ENCODE measurements at places on chromosomes 12 and 14. TPM values are rescaled to one million over a fixed set of nuclear protein-coding genes. Genes with fewer than 3 reads are reported as not detected.

The NGB gene
- total RNA-seq = not detected

The ACVRL1 gene
- 36.8 TPM for total RNA-seq

The TMEM30B gene
- 25.1 TPM for total RNA-seq

The GDF3 gene
- not detected for total RNA-seq

The SLC7A7 gene
- total RNA-seq = 9.1 TPM

The ACOT2 gene
- total RNA-seq = 15.7 TPM

The HCAR1 gene
- total RNA-seq = 0.21 TPM

The DEGS2 gene
- 136 TPM for total RNA-seq

- peak; percentile 57 for DNase-seq
These were observed 6.9 kb upstream of the DNM1L start for GRCh38 chr12:32671930-32672780.

GRCh38 chr14:101875727-101876554 lies 88.4 kb upstream of the DYNC1H1 start:
- DNase-seq = no peak

DNA sequence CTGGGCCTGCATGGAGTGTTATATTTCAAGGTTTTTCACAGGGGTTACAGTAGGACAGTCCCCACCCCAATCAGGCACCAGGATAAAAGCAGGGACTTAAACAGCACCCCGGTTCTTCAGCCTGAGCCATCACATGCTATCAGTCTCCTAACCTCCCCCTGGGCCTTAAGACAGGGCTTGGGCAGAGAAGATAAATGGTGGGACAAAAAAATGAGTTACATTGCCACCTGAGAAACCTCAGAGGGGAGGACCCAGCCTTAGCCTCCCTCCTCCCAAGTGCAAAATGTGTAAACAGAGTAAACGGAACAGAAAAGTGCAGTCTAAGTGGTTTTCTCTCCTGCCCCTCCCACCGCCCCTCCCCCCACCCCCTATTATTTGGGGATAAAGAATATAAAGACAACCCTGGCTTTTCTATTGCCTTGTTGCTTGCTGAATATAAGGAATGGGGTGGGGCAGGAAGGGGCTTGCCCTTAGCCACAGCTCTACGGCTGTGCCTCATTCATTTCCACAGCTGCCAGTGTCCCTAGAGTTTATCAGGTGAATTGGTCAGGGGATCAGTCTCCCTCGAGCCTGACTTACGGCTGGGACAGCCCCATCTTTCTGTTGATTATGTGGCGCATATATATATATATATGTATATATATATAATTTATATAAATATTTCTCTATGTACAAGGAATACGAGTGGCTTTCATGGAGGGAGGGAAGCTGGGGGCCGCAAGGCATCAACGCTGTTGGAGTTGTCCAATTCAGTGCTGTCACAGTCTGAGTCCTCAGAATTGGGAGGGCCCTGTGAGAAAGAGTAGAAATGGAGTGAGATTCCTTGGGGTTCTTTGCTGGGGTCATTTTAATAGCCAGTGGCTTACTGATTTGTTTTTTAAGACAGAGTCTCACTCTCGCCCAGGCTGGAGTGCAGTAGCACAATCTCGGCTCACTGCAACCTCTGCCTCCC lies 18.5 kb downstream of the MAP3K12 start:
- DNase-seq = no peak

DNA sequence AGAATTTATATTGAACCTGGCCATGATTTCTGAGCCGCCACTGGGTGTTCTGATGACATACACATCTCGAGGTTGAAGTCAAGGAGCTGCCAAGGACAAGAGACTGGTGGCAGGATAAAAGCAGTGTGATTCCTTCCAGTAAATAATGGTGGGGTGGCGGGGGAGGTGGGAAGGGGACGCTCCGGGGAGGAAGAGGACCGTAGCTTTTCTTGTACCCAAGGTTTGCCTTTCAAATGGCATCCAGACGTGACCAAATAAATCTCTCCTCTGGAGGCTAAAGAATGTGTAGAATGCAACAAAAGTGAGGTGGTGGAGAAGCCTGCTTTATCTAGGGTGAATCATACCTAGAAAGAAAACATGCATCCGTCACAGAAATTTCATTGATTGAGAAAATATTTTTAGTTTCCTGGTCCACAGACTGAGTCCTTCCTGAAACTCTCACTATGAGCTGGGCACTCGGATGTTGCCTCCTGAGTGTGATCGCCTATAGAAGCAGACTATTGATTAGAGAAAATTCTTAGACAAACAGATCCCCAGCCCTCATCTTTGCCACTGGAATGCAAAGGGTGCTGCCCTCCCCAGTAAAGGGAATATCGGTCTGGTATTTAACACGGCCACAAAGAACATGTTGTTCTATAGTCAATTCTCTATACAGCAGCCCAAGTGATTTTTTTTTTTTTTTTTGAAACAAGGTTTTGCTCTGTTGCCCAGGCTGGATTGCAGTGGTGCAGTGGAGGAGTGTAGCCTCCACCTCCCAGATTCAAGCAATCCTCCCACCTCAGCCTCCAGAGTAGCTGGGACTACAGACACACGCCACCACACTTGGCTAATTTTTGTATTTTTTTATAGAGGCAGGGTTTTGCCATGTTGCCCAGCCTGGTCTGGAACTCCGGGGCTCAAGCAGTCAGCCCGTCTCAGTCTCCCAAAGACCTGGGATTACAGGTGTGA lies 112.1 kb downstream of the DPF3 start:
- DNase-seq = peak; percentile 56

DNA sequence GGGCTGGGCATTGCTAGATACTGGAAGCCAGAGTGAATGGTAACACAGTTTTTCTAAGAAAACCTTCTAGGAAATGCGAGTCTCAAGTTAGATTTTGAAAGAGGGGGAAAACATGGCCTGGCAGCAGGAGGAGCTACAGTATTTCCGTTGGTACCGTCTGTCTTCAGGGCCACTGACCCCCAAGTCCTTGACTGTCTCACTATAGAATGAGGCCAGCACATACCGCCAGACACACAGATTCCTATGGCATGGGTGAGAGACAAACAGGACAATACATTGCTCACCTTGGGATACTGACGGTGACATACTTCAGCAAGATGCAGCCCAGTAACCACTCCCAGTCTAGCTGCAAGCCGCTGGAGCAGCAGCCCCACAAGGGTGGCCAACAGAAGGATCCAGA lies 21.7 kb downstream of the SLC11A2 start:
- no peak for DNase-seq

GRCh38 chr12:19633194-19633593 lies 193.9 kb downstream of the AEBP2 start:
- no peak for DNase-seq

DNA sequence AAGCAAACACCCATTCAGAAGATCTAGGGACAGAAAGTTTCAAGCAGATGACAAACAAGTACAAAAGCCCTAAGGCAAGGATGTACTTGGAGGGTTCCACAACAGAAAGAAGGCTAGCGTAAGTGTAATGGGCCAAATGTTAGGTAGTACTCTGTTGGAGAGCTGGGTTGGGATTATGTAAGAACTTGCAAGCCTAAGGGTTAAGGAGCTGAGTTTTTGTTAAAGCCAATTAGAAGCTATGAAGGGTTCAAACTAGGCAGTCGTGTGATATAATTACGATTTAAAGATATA lies 41.4 kb downstream of the HECTD1 start:
- DNase-seq = no peak

GRCh38 chr12:11749943-11750690 lies 100.6 kb downstream of the ETV6 start:
- DNase-seq = no peak

DNA sequence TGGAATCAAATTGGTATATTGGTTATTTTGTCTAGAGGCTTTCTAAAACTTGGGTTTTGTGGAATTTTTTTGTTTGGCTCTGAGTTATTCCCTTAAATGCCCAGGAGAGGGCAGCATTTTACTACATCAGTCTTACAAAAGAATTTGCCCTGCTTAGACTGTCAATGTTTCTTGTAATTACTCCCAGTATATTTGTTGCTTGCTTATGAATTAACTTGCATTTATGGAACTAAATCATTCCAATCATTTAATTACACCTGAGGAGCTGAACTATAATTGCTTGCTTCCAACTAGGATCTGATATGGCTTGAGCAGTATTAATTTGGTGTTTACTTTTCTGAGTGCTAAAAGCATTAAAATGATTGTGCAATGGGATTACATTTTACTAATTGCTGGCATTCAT lies 48.7 kb downstream of the MIPOL1 start:
- DNase-seq = no peak

GRCh38 chr12:30041096-30041495 lies 257.4 kb upstream of the TMTC1 start:
- no peak for DNase-seq

DNA sequence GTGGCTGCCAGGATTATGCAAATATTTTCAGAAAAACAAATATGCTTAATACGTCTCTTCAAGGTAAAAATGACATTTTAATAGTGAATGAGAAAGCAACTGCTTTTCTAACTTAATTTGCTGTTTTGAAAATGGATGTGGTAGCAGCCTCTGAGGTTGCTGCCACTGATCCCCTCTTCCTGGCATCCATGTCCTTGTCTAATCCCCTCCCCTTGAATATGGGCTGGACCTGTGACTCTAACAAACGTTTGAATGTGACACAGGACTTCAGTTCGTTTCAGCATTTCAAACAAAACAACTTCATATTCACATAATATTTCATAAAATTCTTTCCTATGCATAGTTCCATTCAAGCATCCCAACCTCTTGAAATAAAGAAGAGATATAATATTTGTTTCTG lies 64.2 kb upstream of the SLC38A2 start:
- DNase-seq = no peak

All from lower leg skin (tissue), 4 donors.